ENCODE measurements at places on chromosomes 3 and 15.

DNA sequence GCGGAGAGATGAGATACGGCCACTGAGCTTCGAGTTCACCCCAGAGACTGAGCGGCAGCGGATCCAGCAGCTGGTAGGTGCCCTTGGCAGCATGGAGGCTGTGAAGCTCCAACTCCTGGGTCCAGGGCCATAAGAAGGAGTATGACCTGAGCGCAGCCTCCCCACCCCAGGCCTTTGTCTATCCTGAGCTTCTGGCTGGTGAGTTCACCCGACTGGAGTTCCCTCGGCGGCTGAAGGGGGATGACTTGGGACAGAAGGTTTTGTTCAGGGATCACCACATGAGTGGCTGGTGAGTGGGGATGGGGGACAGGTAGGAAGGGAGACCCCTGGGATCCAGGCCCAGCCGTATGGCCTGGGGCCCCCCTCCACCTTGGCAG lies 2.6 kb downstream of the PPM1M start:
- DNase-seq: no peak

GRCh38 chr3:192655040-192655439 lies 72.3 kb downstream of the FGF12 start:
- no peak for DNase-seq

GRCh38 chr3:73136941-73137340 lies 75.5 kb downstream of the EBLN2 start:
- no peak for DNase-seq

- DNase-seq: no peak
These were observed 540.5 kb downstream of the PLOD2 start for GRCh38 chr3:145620486-145620885.

DNA sequence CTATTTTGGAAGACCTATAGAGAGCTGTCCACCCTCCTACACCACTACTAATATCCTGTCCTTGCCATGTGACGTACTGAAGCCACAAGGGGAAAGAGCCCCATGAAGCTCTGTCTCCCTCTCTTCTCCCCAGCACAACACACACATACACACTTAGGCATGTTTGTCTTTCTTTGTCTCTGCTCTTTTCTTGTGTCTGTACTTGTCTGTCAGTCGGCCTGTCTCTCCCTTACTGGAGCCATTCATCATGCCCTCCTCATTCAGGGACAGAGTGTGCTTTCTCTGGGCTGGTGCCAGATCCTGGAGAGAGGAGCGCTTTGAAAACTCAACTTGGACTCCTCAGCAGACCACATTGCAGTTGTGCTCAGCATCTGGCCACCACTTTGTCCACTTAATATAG lies 47.6 kb downstream of the PSMD6 start:
- DNase-seq: peak; percentile 63

DNA sequence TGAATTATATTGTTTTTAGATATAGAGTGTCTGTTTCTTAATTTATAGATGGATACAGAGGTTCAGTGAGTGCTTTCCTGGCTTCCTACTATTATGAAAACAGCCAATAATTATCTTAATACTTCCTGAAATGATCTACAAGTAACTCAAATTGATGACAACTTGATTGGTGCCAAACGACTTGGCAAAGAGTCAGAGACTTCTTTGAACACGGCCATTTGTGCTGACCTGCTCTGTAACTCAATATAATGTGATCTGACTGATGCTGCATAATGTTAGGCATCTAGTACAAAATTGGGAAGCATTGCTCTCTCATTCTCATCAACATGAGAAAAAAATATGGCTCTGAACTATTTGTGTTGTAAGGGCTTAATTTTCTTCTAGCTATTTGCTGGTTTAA lies 193.9 kb downstream of the DIPK2A start:
- DNase-seq: no peak

DNA sequence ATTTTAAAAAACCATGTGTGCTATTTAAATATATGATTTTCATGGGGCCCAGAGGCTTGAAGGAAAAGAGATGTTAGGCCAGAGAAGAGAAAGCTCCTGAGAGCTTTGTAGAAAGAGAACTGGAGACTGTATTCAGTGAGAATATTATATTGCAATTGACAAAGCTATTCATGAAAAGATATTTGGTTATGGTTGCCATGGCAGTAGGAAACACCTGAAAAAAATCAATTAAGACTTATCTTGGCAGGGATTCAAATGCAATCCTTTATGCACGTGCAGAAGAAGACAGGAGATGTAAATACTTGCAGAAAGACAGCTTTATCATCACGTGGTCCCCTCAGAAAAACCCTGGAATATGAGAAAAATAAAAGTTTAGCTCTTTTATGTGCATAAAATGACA lies 636.0 kb upstream of the TBL1XR1 start:
- no peak for DNase-seq

All from SK-MEL-5 (cell line).